Inflammatory macrophage treated with lipopolysaccharide for 4 hours (primary cell): ENCODE measurements at places on chromosomes 6 and 20.

DNA sequence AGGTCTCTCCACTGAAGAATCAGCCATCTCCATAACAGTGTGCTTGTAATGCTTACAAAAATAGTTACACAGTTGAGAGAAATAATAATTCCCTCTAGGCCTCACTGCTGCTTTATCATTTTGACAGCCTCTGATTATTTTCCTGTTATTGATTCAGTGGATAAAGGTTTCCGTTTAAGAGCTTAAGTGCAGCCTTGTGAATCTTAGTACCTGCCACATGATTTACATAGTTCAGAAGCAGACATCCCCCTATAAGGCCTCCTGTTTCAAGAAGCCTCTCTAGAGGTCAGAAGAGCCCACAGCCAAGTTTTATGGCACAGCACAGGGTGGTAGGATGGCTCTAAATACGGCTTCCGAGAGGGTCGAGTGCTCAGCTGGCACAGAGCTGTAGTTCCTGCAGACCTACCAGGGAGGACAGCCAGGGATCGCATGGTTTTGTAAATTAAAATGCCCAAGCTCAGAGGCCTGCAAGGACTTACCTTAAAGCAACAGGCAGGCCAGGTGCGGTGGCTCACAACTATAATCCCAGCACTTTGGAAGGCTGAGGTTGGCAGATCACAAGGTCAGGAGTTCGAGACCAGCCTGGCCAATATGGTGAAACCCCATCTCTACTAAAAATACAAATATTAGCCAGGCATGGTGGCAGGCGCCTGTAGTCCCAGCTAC lies 17.6 kb upstream of the PYGB start:
- DNase-seq: no peak

GRCh38 chr20:44684047-44684967 lies 30.9 kb upstream of the CCN5 start:
- DNase-seq: no peak

GRCh38 chr6:129210684-129211083 lies 327.7 kb downstream of the LAMA2 start:
- no peak for DNase-seq

- no peak for DNase-seq
Measured at GRCh38 chr6:170111816-170112582, 178.9 kb downstream of the DLL1 start.

GRCh38 chr6:152300517-152300916 lies 336.6 kb downstream of the SYNE1 start:
- no peak for DNase-seq

DNA sequence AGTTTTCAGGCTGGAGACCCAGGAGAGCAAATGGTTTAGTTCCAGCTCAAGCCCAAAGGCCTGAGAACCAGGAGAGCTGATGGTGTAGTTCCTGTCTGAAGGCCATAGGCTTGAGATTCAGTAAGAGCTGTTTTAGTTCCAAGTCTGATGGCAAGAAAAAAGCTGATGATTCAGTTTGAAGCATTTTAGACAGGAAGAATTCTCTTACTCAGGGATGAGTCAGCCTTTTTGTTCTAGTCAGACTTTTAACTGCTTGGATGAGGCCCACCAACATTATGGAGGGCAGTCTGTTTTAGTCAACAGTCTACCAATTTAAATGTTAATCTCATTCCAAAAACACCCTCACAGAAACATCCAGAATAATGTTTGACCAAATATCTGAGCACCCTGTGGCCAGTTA lies 2.5 kb downstream of the ZSCAN26 start:
- DNase-seq: peak; percentile 53

- no peak for DNase-seq
Measured at GRCh38 chr6:93735099-93735498, 315.7 kb upstream of the EPHA7 start.

DNA sequence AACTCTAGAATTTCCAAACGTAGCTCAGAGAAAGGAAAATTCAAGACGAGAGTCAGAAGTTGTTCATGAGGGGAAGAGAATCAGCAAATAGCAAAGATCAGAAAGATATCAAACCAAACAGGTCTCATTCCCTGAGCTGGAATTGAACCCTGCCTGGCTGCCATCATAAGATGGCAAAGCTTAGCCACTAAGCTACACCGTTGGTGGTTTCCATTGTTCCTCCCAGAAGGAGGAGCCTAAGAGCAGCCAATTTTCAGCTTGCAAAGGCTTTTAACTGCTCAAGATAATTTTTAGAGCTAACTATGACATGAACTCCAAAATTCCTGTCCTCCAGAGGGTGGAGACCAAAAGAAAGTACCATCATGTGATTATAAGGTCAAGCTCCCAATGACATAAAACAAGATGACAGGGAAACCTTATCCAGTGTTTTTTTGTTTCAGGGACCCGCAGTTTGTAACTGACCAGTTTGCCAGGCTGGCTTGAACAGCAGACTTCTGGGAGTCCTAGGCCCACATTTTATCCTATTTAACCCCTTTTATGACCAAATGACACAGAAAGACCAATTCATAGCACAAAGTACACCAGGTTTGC lies 55.9 kb downstream of the COL11A2 start:
- DNase-seq: no peak

DNA sequence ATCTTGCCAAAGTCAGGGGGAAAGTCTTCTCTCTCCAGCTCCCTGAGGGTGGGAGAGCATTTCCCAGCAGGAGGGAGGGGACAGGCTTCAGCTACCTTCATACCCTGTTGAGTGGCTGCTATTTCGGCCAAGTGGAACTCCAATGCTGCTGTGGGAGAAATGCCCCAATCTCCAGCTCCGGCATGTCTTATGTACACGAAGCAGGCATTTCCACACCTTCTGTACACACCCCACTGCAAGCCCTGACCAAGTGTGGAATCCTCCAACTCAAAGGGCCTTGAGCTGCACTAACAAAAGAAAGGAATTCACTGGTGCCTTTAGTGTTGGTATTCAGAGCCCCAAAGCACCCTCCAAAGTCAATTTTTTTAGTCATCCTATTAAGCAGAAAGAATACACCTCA lies 313.6 kb upstream of the NT5E start:
- no peak for DNase-seq

- DNase-seq: no peak
Measured at GRCh38 chr20:32650401-32650944, 23.3 kb downstream of the C20orf203 start.

- DNase-seq: no peak
Measured at GRCh38 chr20:61762886-61763739, 302.6 kb downstream of the TAF4 start.

DNA sequence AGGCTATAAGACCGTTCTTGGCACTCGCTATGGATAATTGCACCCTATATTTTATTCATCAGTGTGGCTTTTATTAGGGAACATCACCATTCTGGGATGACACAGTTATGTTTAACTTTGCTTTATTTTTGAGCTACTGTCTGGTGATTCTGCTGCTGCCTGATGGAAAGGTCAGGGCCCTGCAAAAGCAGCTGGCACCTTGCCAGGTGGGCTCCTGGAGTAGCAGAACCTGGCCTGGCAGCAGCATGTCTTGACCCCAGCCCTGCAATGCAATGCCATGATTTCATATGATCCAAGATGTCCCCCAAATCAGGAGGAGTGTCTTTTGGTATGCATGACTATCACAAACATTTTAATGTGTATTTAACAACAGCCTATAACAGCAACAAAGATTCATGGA lies 228.4 kb upstream of the RSPO3 start:
- DNase-seq: no peak

- no peak for DNase-seq
Measured at GRCh38 chr6:52998603-52999002, 3.5 kb upstream of the GSTA4 start.

DNA sequence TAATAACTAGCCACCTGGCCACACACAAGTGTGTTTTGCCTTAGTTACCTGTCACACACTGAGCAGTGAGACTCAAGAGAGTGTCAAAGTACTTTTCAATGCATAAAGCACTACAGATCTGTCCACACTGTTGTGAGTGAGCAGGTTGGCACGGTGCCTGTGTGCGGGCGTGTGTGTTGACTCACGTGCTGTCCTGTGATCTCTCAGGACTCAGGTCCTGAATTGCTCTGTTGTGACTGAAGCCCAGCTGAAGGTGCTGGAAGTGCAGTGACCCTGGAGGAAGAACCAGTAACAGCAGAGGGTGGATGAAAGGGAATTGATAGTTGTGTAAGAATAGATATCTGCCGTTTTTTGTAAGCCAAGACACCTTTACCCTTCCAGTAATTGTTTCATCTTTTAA lies 18.3 kb downstream of the SLC16A10 start:
- peak; percentile 60 for DNase-seq

- no peak for DNase-seq
Measured at GRCh38 chr6:37310966-37311365, 42.8 kb upstream of the RNF8 start.

- DNase-seq: peak; percentile 66
Measured at GRCh38 chr6:151958332-151958731, 150.8 kb downstream of the ESR1 start.

GRCh38 chr6:149566410-149567193 lies 427 bp downstream of the GINM1 start:
- peak; percentile 20 for DNase-seq

DNA sequence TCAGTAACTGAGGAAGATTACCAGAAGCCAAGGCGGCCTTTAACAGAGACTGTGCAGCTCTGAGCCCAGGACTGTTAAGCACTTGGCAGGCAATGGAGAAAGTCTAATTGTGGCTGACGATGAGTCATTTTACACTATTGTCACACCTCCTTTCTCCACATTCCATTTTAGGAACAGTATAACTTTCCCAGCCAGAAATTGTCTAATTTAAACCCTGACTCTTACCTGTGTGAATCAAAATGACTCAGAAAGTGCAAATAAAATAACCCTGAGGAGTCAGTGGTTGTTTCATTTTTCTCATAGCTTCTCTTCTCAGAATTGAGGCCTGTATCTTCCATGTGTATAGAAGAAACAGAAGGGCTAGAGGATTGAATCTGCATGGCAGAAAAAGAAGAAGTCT lies 40.0 kb upstream of the OPN5 start:
- DNase-seq: no peak

DNA sequence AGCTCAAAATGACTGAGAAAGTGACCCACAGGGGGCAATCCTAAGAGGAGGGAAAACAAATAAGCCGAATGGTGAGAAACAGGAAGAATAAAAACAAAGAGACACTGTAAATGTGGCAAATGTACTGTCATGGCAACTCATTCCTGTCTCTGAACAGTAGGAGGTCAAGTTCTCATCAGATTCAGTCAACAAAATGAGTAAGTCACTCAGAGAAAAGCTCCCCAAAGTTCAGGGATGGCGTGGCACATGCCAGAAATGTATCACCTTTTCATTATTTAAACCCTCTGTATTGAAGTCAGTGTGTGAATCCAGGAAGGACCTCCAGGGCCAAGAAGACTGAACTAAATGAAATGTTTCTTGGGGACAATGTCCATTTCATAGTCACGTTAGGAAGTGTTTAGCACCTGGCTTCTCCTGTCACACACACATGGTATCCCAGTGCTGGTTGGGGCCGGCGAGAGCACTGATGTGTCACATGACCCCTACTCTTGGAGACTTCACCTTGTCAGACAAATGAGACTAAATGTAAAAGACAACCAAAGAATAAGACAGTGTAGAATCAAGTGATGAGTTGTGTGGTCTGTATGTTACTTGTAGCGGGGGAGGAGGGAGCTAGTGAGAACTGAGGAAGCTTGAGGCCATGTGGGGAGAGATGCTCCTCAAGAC lies 20.7 kb downstream of the CNR1 start:
- DNase-seq: no peak

GRCh38 chr6:82227770-82228169 lies 19.8 kb downstream of the IBTK start:
- no peak for DNase-seq

- DNase-seq: no peak
Measured at GRCh38 chr20:10649797-10650160, 24.0 kb downstream of the JAG1 start.

DNA sequence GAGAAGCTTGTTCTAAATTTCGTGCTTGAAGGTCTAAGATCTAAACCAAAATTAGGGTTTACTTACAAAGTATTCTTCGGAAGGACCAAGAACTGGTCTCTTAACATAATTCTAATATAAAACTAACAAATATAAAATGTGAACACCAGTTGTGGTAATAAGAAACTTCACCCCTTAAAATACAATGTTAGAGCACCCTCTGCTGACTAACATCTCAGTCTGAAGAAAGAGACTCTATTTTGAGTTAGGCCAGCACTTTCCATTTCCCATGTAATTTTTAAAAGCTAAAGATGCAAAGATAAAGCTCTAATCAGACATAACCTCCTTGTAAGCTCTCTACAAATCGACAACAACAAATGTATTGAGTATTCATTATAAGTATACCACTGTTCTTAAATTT lies 24.6 kb downstream of the ATG5 start:
- peak; percentile 51 for DNase-seq

DNA sequence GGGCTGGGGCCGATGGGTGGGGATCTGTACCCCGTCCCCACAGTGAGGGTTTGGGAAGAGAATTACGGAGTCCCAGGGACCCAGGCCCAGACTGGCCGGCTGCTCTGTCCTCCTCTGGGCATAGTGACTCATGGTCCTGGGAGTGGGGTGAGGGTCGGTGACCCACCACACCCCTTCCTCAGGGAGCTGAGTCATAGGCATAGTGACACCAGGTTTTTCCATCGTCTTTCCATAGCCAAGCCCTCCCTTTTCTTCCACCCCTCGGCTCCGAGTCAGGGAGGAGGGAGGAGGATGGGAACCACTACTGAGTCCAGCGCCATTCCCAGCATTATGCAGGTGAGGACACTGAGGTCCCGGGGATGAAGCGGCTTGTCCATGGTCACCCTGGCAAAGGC lies 8.9 kb downstream of the CYP21A2 start:
- DNase-seq: no peak

GRCh38 chr6:17470202-17470937 lies 77.0 kb downstream of the CAP2 start:
- DNase-seq: no peak

DNA sequence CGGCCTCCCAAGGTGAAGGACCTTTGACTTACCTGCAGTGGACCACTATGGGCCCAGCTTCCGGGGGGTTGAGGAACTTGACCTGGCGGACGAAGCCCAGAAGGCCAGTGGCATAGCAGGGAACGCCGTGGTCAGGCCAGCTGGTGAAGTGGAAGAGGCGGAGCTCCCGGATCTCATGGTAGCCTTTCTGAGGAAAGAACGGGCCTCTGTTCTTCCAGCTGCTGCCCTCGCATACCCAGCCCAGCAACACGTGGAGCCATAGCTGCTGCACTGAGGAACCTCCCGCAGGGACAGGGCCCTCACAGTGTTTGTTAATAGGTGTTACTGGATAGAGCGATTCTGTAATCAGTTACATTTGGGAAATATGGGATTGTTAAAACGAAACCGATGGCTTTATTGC lies 492.1 kb upstream of the CHD6 start:
- no peak for DNase-seq

DNA sequence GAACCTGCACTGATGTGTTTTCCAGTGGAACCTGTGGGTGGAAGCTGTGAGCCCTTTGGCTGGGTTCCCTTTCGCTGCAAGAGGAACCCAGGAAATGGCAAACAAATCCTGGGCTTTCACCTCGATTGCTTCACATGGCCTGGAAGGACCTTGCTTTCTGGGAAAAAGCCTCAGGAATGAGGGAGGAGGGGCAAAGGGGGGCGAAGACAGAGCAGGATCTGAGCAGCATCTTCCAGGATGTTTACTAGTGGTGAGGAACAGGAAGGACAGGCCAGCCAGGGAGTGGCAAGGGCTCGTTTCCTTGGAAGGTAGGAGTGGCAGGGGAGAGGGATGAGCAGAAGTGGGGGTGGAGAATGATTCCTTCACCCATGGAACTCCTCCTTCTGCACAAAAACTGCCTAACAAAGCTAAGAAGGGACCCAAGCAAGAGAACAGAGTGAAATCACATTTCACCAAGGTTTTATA lies 5.9 kb downstream of the SLC2A10 start:
- no peak for DNase-seq

- no peak for DNase-seq
Measured at GRCh38 chr20:41969656-41970055, 351.5 kb upstream of the CHD6 start.

- peak; percentile 3 for DNase-seq
Measured at GRCh38 chr6:62146954-62147853, 138.8 kb downstream of the KHDRBS2 start.
